ENCODE measurements at places on chromosomes 6 and 20.

DNA sequence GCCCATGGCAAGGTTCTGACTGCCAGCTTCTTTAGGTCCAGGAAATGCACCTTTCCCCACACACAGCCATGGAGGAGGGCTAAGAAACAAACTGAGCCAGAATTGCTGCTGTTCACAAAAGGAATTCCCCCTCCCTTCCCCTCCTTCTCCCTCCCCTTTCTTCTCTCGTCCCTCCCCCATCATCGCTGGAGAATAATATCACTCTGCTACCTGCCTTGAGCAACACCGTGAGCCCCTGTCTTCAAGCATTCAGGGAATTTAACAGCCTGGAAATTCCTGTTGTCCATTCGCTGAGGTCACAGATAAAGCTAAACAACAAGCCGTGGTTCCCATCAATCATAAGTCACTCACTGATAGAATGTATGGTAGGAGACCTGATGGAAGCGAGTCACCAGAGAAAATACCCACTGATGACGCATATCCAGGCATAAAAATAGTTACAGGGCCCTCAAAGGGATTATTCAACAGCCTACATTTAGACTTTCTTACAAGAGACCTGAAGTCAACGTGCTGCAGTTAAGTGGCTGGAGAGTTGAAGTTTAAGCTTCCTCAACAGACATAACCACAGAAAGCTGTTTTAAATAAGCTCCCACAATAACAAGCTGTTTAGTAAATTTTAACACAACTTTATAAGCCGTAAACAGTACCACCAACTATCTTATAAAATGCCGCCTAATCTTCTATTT is 59.7 kb downstream of the HIVEP2 start:
- DNase-seq = no peak

GRCh38 chr6:38016824-38017223 is 197.3 kb downstream of the ZFAND3 start:
- no peak for DNase-seq

GRCh38 chr6:139099984-139100383 is 34.9 kb upstream of the HECA start:
- no peak for DNase-seq

DNA sequence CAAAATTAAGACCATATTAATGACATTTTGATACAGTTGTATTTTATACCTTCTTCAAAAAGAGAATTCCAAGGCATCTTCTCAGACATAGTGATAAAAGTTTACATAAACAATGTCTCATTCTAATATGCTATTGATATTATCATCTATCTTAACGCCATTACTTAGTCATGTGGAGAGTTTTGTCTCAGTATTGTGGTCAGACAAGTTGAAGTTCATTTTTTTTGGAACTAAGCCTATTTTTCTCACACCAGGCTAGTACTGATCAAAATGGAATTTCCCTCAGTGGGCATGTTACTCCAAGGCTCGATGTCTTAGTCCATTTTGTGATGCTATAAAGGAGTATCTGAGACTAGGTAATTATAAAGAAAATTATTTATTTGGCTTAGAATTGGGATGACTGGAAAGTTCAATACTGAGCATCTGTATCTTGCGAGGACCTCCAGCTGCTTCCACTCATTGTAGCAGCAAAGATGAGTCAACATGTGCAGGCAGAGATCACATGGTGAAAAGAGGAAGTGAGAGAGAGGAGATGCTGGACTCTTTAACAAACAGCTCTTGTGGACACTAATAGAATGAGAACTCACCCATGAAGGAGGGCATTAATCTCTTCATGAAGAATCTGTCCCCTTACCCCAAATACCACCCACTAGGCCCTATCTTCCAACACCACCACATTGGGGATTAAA is 825.5 kb upstream of the MANEA start:
- DNase-seq = no peak

DNA sequence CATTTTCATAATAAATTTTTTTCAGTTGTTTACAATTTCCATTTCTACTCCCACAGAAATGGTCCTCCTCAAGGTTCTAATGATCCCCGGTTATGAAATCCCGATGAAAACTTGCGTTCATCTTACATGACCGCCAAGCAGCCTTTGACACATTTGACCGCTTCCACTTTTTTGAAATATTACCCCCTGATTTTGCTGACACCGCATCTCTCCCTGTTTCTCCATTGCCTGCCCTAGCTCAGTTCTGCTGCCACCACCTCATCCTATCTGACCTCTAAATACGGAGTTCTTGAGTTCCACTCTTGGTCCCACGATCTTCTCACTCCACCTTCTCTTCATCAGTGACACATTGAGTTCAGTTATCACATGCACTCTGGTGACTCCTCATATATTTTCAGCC is 74.1 kb downstream of the SLC35B3 start:
- no peak for DNase-seq

DNA sequence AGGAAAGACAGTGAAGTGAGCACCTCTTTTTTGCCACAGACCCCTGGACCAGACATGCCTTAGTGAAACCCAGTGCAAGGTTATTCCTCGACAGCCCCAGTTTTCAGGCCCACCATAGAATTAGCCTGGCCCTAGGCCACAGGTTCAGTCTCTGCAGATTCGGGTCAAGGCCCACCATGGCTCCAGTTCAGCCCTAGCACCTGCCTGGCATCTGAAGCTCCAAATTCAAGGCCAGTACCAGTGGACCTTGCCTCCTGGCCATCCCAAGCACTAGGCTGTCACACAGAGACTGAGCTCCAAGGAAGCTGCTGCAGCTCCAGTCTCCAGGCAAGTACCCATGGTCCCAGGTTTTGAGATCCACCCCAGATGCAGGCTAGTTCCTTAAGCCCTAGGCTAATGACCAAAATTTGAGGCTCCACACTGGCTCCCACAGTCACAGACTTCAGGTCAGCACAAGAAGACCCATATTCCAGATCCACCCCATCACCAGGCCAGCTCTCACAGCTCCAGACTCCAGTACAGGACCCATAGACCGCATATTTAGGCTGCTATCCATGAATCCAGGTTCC is 877.5 kb upstream of the ADGRB3 start:
- DNase-seq = no peak

DNA sequence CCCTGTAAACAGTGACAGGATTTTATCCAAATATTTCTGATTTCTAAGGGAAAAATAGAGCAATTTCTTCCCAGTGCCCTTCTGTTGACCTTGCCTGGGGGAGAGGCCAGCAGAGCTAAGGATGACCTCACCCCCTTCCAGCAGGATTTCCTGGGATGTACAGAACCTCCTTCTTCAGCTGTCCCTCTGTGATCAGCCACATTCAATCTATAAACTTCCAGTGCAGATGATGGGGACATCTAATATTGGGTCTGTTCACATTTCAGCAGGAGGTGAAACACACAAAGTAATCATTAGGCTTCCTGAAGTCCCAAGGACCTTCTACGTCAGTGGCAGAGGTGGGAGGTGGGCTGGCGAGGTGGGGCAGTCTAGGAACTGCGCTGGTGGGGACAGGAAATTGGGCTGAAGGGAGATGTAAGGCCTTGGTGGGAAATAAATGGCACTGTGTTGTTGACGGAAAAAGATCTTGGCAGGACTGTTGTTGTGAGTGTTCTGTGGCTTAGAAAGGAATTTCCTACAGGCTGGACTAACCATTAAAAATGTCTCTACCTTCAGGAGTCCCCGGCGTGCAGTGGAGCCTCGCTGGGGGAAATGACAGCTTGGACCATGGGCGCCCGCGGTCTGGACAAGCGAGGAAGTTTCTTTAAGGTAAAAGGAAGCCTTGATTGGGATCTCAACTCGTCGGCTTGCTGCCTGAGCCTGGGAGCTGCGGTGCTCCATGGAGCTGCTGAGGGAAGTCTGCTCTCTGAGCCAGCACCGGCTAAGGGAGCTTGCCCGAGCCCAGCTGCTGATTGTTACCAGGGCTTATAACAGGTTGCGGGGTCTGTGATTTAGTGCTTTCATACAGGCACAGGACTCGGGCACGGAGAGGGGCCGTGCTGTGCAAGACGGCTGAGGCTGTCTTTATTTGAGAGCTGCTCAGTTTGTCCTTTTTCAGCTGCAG is 127.9 kb upstream of the NAA20 start:
- peak; percentile 39 for DNase-seq

- DNase-seq = no peak
Observed at GRCh38 chr6:112480553-112480952, 133.4 kb downstream of the RFPL4B start.

DNA sequence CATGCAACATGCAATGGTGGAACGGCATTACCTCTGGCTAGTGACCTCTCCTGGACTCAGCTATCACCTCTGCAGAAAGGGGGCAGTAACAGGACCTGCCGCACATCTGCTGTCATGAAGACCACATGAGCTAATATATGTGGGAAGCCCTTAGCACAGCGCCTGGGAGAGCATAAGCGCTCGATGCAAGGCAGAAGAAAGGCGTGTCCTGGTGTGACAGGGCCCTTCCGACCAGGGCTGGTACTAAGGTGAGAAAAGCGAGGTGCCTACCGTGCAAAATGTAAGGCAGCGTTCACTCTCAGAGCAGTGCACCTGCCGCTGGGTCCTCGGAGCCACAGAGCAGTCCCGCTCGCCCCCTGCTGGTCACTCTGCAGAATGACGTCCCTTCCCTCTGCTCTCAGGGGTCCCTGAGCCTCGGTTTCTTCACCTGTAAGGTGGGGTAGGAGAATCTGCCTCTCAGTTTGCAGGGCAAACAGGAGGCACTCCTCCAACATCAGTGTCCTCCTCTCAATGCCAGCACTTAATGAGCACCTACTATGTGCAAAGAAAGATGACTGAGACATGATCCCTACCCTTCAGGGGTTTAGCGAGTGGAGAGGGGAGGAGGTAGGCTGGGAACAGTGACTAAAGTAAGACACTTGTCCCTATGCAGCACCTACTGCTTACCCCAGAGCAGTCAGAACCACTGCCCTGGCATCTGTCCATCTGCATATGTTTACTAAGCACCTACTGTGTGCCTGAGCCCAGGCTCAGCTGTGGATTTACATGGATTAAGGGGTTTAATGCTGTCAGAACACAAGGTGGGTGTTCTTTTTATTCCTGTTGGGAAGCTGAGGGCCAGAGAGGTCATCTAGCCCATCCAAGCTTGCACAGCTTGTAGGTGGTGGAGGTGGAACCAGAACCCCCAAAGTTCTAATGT is 41.1 kb upstream of the PTGIS start:
- DNase-seq = peak; percentile 24

DNA sequence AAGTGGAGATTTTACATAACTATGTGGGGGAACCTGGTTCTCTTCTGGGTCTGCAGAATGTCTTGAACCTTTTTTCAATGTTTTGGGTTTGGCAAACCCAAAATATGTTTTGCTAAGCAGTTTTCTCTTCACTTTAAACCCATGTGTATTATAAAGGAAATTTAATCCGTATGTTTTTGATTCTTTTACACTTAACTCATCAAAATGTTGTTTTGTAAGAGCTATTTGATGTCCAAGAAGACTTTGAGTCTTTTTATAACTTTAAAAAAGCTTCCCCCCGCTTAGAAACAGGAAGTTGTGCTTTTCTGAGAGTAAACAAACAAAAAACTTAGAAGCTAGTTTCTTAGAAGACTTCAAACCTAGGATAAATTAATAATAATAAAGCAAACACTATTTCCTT is 81.9 kb upstream of the CEP162 start:
- DNase-seq = no peak

- DNase-seq = no peak
Observed at GRCh38 chr6:47016261-47016660, 25.9 kb downstream of the ADGRF1 start.

DNA sequence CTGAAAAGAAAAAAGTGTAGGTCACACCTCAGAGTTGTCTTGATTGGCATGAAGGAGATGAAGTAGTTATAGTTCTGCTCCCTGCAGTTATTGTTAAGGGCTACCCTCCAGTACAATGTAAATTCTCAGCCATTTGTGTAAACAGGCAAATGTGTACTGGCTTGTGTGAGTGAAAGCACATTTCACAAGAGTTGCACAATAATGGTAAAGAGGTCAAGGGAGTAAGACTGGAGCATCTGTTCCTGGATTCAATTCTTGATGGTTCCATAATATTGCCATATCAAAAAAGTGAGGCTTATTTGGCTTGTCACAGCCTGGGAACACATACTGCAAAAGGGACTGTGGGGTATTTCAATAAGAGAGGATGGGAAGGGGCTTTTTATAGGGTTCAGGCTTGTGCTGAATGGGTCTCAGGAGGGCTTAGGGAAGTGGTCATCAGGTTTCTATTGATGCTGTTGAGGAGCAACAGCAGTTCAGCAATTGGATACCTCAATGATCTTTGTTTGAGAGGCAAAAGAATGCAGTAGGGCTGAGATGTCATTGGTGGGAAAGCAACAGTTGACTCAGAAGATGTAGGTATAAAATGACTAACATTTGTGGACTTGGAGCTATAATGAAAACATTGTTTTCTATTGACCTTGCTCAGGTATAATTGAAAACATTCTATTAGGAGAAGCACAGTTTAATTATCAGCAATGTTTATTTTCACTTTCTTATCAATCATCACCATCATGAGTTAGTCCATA is 402.6 kb downstream of the BCKDHB start:
- no peak for DNase-seq

DNA sequence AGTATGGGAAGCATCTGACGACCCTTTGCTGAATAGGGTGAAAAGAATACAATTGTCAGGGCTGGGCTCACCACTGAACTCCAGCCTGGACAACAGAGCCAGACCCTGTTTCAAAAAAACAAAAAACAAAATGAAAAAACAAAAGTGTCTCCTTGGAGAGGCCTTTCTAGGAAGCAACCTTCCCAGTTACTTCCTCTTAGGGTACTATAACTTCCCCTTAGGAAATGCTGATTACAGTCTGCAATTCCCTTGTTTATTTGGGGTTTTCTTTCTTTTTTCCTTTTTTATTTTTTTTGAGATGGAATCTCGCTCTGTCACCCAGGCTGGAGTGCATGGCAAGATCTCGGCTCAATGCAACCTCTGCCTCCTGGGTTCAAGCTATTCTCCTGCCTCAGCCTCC is 20.5 kb upstream of the TTPAL start:
- DNase-seq = no peak

All from substantia nigra (tissue), 51 donors.